ENCODE measurements at places on chromosomes 6 and 20.

GRCh38 chr6:30363459-30363858 lies 18.5 kb downstream of the RPP21 start:
- DNase-seq = no peak

GRCh38 chr20:36051318-36052116 lies 83.1 kb downstream of the CNBD2 start:
- no peak for DNase-seq

DNA sequence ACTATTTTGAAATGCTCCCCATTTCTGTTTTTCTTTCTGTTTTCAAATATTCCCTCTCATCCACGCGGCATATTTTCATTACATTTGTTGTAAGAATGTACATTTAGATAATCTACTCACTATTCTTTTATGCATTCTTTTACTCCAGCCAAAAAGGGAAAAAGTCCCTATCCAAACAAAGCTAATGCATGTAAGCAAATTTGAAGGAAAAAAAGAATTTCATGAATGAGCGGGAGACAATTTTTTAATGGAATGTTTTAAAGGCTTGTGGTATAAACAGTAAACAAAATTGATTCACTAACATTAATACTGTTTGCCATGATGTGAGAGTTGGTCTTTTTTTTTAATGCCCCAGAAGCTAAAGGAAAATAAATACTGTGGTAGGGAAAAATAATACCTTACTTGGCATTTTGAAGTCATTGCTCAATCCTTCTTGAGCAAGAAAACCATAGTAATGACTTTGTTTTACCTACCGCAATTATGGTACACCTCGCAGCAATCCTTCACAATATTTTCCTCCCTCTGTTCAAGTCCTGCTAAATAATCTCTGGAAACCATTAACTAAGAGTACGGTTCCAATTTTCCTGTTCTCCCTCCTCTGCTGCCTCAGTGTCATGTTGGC lies 79.0 kb downstream of the BACH2 start:
- no peak for DNase-seq

GRCh38 chr6:157070403-157071107 lies 252.8 kb downstream of the TMEM242 start:
- DNase-seq = no peak

GRCh38 chr6:142605922-142606485 lies 304.2 kb downstream of the ADGRG6 start:
- DNase-seq = no peak

DNA sequence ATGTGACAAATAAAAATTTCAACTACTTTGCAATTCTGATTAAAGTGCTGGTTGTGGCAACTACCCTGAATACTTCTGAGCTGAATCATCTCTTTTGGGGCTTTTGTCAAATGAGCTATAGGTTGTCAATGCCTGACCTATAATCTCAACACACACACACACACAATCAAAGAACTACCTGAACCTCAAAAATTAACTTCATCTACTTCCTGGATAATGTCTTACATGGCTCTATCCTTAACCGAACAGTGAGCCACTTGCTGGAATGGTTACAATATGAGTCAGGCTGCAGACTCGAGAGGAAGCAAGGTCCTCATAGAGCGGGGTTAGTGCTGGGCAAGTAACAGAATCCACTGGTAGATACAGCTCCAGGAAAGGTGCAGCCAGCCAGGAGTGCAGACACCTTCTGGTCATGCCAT lies 70.6 kb upstream of the DST start:
- DNase-seq = no peak

DNA sequence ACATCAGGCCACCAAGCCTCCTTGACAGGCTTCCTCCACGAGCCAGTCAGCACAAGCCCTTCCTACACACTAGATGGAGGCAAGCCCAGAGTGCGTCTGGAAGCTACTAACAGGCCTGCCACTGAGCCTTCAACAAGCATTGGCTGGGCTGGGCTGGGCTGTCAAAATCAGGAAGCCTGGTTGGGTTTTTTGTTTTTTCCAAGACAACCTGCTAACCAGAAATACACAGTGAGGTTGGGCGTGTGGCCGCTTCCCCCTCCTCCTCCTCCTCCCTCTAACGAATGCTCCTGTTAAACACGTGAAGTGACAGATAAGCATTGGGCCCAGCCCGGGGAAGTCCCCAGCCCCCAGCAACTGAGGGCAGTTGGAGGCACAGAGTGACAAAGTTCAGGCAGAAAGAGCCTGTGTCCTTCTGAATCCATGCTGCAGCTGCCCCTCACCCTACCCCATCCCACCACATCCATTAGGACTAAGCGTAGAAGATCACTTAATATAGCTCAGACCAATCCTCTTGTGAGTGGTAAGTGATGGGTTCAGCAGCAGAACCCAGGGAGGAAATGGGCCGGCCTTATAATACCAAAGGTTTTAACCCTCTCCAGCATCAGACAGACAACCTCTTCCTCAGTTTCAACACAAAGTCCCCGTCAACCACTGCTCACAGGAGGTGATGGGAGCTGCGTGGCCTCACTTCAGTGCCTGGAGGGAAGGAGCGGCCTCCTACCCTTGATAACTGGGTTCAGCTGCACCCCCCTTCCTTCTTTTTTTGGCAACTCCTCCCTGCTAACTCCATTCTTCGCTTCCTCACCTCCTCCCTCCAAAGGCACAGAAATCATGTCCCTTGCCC lies 1.1 kb downstream of the NFATC2 start:
- peak; percentile 59 for DNase-seq

- DNase-seq = no peak
Observed at GRCh38 chr6:155062866-155063341, 67.8 kb downstream of the TIAM2 start.

DNA sequence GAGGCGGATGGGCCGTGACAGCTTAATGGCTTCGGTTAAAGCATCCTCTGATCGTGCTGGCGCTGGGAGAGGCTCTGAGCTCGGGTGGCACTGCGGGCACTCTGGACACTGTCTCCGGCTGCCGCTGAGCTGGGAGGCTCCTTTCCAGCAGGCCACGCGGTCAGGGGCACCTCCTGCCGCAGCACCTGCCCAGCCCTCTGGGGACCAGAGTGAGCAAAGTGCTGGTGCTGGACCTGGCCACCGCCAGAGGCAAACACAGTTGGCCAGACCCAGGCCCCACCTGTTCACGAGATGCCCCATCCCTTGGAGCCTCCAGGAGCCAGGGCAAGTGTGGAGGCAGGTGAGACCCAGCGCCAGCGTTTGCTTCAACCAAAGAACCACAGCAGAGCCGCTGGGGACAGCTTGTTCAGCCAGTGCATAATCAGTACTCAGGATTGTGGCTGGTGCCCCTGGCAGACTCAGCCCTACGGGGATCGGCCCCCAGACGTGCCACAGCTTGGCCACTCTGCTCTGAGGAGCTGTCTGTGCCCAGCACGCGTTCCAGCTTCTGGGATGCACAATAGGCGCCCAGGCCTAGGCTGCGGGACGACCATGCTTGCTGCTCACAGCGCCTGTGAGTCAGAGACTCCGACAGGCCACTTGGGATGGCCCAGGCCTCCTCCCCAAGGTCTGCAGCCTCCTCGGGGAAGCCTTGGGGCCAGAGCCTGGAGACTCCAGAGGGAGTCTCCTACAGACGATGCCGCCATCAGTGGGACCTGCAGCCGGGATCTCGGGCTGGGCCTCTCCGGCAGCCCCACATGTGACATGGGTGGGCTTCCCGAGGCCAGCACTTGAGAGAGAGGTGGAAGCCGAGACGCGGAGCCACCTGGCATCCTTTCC lies 38.2 kb upstream of the SLCO4A1 start:
- DNase-seq = no peak

DNA sequence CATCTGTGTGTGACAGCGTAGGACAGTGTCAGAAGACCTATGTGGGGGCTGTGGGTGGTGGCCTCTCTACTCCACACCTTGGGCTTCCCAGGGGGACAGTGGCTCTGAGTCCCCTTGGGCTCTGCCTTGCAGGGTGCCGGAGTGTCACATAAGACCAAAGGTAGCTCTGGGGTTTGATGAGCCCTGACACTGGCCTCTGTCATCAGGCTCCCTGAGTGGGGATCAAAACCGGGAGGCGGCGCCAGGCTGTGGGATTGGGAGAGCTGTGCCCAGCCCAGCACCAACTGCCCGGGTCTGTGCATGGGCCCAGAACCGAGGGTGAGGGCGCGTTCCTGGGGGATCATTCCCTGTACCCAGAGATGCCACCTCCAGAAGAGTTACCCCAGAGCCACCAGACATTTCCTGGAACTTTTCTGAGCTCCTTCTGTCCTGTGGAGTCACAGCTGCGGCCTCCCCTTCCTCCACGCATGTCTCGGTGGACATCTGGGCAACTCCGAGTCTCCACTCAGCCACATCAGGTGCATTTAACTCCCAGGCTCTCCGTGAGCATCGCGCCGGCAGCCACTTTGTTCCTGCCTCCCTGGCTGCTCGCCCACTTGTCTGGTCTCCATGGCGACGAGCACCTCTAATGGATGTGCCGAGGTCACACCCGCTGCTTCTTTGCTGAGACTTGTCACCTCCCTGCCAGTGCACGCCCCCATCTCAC lies 94.7 kb downstream of the TMEM242 start:
- DNase-seq = no peak

DNA sequence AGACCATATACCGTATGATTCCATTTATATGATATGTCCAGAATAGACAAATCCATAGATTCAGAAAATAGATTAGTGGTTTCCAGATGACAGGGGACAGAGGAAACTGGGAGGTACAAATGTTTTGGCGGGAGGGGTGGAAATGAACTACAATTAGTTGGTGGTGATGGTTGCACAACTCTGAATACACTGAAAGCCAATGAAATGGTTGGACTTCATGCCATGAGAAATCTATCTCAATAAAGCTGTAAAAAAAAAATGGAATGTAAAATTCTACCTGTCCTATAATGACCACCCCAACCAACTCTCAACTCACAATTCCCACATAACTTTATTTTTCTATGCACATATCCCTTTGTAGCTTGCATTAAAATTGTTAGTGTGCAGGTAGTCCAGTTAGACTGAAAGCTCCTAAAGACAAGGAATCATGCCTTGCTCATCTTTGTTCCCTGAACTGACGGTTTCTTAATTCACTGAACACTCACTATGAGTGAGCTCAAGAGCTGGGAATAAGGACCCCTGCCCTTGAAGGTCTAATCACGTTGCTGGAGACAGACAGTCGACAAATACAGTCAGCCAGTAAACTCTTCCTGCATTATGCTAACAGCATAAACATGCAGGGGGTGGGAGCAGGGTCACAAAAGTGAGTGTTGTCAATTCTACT lies 1.4 kb downstream of the DCDC2 start:
- no peak for DNase-seq

GRCh38 chr6:7260291-7261031 lies 52.5 kb downstream of the SSR1 start:
- DNase-seq = no peak

DNA sequence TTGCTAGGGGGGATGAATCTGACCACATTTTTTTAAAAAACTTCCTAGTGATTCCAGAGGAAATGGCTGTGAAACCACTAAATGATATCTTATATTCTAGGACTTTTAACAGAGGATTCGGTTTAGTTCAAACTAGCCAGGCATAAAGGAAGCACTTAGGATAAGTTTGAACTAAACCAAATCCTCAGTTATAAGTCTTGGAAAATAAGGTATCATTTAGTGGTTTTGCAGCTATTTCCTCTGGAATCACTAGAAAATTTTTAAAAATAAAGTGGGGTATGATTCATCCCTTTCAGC lies 327.9 kb upstream of the QKI start:
- no peak for DNase-seq

- DNase-seq = no peak
Observed at GRCh38 chr20:22821796-22822195, 213.3 kb upstream of the SSTR4 start.

- DNase-seq = no peak
Observed at GRCh38 chr6:122799140-122799745, 10.2 kb downstream of the SMPDL3A start.

GRCh38 chr6:25042536-25042935 lies 106.8 kb upstream of the RIPOR2 start:
- no peak for DNase-seq

- DNase-seq = no peak
Observed at GRCh38 chr6:6678811-6679210, 90.3 kb downstream of the LY86 start.

- no peak for DNase-seq
Observed at GRCh38 chr6:19738010-19738409, 99.2 kb upstream of the ID4 start.

GRCh38 chr6:138222901-138223546 lies 4.7 kb upstream of the PBOV1 start:
- no peak for DNase-seq
